Suppressor macrophage treated with lipopolysaccharide for 4 hours (primary cell): ENCODE measurements at places on chromosomes 2 and 18.

GRCh38 chr2:42900289-42900891, 108.0 kb upstream of the HAAO start:
- no peak for DNase-seq

DNA sequence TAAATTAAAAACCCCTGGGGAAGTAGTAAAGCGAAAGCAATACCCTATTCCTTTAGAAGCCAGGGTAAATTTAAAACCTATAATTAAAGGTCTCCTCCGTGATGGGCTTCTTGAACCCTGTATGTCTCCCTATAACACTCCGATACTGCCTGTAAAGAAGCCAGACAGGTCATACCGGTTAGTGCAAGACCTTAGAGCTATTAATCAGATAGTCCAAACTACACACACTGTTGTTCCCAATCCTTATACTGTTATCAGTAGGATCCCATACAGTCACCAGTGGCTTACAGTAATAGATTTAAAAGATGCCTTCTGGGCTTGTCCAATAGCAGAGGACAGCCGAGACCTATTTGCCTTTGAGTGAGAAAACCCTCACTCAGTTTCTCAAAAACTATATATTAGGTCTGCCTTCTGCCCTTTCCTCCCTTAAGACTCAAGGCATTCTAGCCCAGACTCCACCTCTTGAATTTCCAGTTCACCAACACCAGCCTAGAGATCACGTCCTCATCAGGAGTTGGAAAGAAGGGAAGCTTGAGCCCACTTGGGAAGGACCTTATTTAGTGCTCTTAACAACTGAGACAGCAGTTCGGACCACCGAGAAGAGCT, 12.4 kb upstream of the SAP130 start:
- DNase-seq, result no peak

- DNase-seq, result no peak
Observed at GRCh38 chr2:118371515-118371914, 283.2 kb downstream of the INSIG2 start.

GRCh38 chr2:98535971-98536677, 72.2 kb downstream of the COA5 start:
- DNase-seq, result no peak

DNA sequence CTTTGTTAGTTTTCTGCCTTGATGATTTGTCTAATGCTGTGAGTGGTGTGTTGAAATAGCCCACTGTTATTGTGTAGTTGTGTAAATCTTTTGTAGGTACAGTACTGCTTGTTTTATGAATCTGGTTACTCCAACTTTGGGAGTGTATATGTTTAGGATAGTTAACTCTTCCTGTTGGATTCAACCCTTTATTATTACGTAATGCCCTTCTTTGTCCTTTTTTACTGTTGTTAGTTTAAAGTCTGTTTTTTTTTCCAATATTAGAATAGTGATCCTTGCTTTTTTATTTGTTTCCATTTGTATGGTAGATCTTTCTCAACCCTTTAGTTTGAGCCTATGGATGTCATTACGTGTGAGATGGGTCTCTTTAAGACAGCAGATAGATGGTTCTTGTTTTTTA, 261.5 kb upstream of the CDH2 start:
- no peak for DNase-seq

DNA sequence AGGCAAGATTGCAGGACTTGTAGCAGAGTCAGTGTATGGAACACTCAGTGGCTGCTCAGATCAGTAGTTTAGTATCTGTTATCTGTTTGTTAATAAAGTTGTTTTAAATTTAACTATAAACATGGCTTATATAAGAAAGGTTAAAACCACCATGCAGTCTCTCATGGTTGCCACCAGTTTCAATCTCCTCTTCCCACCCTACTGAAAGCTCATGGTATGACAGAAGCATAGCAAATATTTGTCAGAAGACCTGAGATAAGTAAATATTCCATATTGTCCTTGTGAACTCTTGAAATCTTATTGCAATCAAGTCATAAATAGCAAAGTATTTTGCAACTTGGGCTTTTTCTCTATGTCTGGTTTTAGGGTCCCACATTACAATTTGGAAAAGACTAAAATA, 2.1 kb upstream of the COL5A2 start:
- no peak for DNase-seq

- peak; percentile 46 for DNase-seq
Observed at GRCh38 chr2:172639823-172640222, 83.9 kb downstream of the PDK1 start.

- no peak for DNase-seq
Observed at GRCh38 chr2:71938108-71938507, 209.6 kb downstream of the CYP26B1 start.

- no peak for DNase-seq
Observed at GRCh38 chr2:232817756-232818155, 41.4 kb upstream of the KCNJ13 start.

DNA sequence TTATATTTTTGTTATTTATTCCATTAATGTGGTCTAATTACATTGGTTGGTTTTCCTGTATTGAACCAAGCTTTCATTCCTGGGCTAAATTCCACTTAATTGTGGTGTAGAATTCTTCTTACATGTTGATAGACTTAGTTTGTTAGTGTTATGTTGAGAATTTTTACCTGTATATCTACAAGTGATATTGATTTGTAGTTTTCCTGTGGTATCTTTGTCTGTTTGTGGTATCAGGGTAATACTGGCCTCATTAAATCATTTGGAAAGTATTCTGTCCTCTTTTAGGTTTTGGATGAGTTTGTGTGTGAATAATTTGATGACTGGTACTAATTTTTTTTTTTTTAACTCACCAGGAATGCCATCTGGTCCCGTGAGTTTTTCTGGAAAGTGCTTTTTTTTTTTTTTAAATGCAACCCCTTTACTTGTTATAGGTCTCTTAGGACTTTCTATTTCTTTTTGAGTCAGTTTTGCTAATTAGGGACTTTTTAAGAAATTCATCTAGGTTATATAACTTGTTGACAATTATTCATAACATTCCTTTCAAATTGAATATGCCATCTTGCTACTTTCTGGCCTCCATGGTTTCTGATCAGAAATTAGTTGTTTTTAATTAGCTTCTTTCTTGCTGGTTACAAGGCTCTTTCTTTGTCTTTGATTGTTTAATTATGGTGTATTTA, 232.8 kb downstream of the CCDC85A start:
- DNase-seq, result no peak

DNA sequence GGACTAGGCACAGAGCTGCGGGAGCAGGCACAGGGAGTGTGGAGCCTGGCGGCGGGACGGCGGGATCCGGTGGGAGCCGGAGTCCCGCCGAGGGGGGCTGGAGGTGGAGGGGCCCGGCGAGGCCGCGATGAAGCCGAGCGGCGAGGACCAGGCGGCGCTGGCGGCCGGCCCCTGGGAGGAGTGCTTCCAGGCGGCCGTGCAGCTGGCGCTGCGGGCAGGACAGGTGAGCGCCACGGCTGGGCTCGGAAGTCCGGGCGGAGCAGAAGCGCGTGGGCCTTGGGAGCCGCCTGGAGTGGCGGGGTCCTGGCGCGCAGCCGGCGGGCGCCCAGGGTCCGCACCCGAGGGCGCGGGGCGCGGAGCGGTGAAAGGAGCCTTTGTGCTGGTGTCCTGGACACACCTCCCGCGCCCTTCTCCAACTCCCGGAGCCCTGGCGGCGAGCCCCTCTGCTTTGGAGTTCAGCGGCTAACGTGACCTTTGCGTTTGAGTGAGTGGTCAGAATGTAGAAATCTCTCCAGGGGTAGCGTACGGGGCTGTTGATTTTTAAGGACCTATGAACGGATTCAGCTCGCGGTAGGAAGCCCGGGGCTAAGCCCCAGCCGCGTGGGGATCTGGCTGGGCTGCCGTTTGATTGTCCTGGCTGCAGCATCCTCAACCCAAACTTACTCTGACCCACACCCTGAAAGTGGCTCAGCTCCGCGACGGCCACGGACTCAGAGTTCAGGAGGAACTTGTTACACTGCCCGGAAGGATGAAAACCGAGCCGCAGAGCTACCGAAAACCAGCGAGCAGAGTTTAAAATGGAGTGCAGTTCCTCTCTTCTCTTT, 448 bp downstream of the IMPA2 start:
- peak; percentile 41 for DNase-seq

DNA sequence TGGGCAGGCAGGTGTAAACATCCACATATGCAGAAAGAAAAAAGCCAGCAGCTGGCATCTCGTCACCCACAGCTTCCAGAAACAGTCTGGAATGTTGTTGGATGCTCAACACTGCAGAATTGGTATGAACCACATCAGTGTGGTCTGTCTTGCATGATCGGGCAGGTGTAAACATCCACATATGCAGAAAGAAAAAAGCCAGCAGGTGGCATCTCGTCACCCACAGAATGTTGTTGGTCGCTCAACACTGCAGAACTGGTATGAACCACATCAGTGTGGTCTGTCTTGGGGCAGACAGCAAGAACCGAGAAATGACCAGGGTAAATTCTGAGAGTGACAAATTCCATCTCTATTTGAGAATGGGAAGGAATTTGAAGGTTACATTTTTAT, 39.6 kb downstream of the DOCK10 start:
- no peak for DNase-seq
